ENCODE measurements at places on chromosomes 7 and 10.

GRCh38 chr10:121845044-121845784, 82.6 kb downstream of the ATE1 start:
- no peak for DNase-seq

DNA sequence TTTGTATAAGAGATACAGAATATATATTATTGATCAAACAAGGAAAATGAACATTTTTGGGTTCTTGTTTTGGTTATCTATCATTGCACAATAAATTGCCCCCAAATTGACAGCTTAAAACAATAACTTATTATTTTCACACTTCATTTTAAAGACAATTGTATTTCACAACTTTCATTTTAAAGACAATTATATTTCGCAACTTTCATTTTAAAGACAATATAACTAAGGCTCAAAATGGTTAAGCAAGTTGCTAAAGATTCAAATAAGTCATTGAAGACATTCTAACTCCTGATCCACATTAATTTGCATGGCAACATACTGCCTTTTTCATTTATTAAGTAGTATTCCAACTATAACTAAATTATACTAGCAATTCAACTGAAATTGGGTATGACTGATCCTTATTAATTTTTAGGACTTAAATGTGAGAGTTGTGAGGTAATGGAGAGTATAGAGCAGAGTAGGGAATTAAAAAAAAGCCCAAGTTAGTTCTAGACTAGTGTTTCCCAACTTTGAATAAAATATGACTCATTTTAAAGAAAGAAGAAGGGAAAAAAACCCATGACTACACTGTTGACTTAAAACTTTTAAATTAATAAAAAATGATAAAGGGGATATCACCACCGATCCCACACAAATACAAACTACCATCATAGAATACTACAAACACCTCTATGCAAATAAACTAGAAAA, 9.9 kb upstream of the STEAP2 start:
- no peak for DNase-seq

DNA sequence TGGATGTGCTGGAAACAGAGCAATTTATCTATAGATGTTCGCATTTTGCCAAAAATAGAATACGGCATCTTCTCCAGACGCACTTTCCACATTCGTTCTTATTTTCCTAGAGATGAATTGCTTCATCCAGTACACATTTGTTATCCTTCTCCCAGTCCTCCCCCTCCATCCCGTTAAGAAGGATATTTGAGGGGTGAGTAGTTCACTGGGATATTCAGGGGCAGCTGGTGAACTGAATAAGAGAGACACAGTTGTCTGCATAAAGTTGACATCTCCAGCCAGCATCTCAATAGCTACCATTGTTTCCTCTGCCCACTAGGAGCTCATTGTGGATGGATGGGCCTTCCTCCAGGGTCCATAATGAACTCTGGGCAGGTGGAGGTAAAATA, 456.8 kb upstream of the NRP1 start:
- no peak for DNase-seq

DNA sequence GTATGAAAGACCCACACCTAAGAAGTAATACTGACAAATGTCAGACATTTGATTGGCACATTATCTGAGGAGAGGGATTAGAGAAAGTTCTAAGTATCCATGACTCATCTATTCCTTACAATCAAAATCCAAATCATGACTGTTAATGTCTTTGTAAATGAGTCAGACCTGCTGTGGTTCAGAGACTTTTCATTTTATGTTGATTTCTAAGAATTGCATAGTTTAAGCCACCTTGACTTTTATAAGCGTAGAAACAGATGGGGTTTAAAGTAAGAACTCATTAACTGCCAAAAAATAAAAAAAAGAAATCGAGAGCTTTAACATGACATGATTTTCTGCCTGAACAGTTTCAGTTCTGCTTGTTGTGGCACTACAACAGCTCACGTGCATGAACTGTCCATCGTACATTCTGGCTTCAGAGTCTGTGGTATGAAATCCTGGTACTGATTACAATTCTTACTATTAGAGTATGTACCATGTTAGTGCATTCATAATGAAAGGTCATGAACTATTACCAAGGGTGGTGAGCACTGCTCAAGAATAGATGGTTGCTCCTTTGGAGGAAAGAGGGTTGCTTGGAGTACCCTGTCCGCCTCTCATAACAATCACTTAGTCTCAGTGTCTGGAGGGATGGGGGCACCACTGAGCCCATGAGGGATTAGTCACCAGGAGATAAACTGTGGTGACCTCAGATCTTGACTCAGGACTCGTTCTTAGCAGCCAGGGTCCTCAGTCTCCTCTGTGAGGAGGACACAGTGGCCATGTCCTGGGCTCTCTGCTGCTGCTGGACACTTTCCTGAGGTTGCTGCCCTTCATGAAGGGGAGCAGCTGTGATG, 42.2 kb downstream of the ACSM6 start:
- DNase-seq = no peak

DNA sequence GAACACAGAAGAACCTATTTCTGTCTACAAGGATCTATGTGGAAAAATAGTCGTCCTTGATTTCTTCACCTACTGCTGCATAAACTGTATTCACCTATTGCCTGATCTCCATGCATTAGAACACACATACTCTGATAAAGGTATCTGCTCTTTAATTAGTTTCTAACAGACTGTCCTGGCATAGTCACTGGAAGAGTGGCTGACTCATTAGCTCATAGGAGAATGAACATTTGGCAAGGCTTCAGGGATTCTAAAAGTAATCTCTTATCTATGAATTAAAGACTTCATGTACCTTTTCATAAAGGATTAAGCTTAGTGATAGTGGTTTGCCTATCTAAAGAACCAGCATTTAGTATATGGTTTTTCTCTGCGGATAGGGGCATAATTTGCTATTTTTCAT, 4.1 kb downstream of the NHLRC2 start:
- no peak for DNase-seq

Data from CD4-positive, alpha-beta T cell treated with Interleukin-15 for 4 hours (primary cell).